ENCODE measurements at places on chromosomes 13 and 19.

- H3K4me3 ChIP-seq = peak overlapping the region; percentile 5
- peaks cover 62% of the 10 kb centered on the region for H3K4me1 ChIP-seq
- H3K27ac ChIP-seq = peak overlapping the region; percentile 38
- DNase-seq = peak; percentile 67
Observed at GRCh38 chr13:114024603-114025404, 50.9 kb upstream of the C13orf46 start.

DNA sequence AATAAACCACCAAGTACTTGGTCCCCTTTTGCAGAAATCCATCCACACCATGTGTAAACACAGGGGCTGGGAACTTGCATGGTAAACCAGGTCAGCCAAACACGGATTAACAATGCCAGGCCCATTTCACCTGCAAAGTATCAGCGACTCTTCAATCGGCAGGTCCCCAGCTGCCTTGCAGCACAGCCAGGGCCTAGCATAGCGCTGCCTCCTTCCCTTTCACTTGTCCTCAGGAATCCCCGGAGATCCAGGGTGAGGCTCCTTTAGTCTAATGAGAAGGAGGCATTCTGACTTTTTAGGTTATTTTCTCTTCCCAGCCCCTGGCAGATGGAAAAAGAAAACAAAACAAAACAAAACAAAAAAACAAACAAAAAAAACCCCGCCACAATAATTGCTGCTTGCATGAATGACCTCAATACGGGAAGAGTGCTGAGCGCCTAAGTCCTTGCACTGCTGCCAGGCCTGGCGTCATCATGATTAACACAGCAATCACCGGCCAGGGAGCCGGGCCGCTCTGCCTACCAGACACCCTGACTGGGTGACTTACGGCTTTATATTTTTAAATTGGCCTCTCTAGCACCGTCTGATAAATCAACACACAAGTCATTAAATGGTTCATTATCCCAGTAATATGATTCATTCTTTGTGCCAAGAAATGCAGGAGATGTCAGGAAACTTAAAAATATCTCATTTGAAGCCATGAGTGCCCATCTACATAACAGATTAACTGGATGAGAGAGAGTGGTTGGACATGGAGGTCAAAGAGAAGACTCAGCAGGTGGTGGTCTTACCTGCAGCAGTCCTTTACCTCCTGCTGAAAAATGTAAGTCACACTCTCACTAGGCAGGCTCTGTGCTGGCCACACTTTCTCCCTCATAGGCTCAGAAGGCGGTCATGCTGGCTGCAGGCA, 692.7 kb downstream of the UQCRFS1 start:
- no peaks in the 10 kb centered on the region for H3K4me1 ChIP-seq
- no peak for DNase-seq
- no peak overlapping the region for H3K27ac ChIP-seq
- H3K27me3 ChIP-seq = no peaks in the 10 kb centered on the region
- no peaks in the 10 kb centered on the region for H3K36me3 ChIP-seq

DNA sequence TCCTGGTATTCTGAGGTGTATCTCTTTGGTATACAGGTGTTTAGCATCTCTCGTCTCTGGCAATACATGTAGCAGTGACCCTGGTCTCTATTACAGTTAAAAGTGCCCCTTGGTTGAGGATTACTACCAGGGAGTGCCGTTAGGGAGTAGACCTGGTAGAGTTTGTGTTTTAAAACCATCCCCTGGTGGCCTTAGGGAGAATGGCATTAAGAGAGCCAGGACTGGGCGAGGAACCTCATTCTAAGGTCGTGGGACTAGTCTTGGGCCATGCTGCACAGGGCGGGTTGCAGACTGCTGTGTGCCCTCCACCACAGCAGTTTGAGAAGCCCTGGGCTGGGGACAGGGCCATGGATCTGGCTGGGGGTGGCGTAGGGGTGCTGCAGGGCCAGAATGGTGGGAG, 35.0 kb downstream of the B3GLCT start:
- H3K36me3 ChIP-seq = no peaks in the 10 kb centered on the region
- no peak overlapping the region for H3K27ac ChIP-seq
- no peak overlapping the region for H3K4me3 ChIP-seq
- H3K27me3 ChIP-seq = no peaks in the 10 kb centered on the region
- H3K4me1 ChIP-seq = no peaks in the 10 kb centered on the region
- no peak for DNase-seq

DNA sequence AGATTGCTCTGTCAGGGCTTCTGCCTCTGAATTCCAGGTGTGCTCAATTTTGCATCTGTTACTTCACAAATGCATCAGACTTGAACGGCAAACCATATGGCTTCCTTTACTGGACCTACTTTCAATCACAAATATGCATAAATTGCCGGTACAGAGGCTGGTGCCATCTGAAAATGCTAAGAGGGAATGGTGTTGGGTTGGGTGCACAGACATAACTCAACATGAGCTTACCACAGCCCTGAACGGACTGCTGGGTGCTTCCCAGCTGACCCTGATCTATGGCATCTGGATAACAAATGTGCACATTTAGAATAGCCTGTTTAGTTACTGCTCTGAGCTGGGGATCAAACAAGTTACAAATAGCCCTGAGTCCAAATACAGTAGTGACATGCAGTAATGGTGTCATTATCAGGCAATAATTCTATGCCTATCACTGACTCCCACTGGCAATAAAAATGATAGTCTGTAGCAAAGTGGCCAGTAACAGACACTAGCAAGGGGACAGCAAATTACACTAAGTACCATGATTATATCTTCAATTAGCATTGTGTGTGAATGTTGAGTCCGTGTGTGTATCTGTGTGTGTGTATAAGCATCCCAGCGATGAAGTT, 927.3 kb downstream of the DIAPH3 start:
- no peaks in the 10 kb centered on the region for H3K36me3 ChIP-seq
- H3K4me1 ChIP-seq = no peaks in the 10 kb centered on the region
- DNase-seq = no peak
- H3K27me3 ChIP-seq = no peaks in the 10 kb centered on the region
- H3K4me3 ChIP-seq = no peak overlapping the region
- H3K27ac ChIP-seq = no peak overlapping the region

GRCh38 chr13:49464085-49464484, 20.0 kb downstream of the SETDB2 start:
- no peaks in the 10 kb centered on the region for H3K4me1 ChIP-seq
- H3K36me3 ChIP-seq = peaks cover 62% of the 10 kb centered on the region
- H3K27me3 ChIP-seq = no peaks in the 10 kb centered on the region
- DNase-seq = no peak

- no peaks in the 10 kb centered on the region for H3K27me3 ChIP-seq
- no peaks in the 10 kb centered on the region for H3K4me1 ChIP-seq
- no peaks in the 10 kb centered on the region for H3K36me3 ChIP-seq
- no peak overlapping the region for H3K27ac ChIP-seq
Observed at GRCh38 chr13:80577926-80578670, 237.2 kb upstream of the SPRY2 start.

GRCh38 chr13:97256343-97256783, 34.2 kb downstream of the MBNL2 start:
- no peak for DNase-seq
- H3K27ac ChIP-seq = no peak overlapping the region
- peaks cover 18% of the 10 kb centered on the region for H3K4me1 ChIP-seq

DNA sequence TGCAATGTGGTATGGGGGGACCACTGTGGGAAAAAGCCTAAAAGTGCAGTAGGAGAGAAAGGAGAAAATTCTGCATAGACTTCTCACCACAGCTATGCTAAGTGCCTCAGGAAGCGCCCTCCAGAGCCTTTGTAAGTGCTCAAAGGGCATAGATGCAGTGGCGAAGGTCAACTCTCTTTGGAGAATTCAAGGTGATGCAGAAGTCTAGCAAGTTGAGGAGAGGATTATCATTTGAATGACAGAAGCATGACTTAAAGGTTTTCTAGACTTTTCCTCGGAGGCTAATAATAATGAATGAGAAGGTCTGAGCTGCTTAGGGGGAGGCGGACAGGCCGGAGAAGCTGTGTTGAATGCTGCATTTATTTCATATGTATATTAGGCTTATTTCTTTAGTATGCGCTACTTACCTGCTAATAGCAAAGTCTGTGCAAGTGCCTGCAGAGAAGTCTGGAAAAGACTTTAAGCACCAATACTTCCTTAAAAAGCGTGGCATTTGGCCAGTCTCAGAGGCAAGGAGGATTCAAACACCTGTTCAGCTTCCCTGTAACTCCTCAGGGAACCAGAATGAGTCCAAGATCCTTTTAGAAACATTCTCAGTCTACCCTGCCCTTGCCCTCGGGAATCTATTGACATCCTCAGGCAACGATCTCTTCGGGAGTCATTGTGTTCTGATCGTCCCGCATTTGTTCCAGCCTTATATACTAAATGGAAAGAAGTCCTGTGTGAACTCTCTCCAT, 56.2 kb downstream of the FLT1 start:
- no peak overlapping the region for H3K27ac ChIP-seq
- no peaks in the 10 kb centered on the region for H3K27me3 ChIP-seq
- no peak overlapping the region for H3K4me3 ChIP-seq
- no peaks in the 10 kb centered on the region for H3K4me1 ChIP-seq

GRCh38 chr19:2096034-2096479, at the start of gene MOB3A:
TSS of gene MOB3A (minus strand) at chr19:2096326. CDS start at chr19:2078560, 17,766 bp downstream.
- peak within 1 kb of the TSS; percentile 95 for H3K27ac ChIP-seq
- peak within 1 kb of the TSS; percentile 78 for H3K4me3 ChIP-seq
- H3K4me1 ChIP-seq = peaks cover 38% of the 10 kb centered on the region
- peak; percentile 98 for DNase-seq
- peaks cover 26% of the 10 kb centered on the region for H3K36me3 ChIP-seq

DNA sequence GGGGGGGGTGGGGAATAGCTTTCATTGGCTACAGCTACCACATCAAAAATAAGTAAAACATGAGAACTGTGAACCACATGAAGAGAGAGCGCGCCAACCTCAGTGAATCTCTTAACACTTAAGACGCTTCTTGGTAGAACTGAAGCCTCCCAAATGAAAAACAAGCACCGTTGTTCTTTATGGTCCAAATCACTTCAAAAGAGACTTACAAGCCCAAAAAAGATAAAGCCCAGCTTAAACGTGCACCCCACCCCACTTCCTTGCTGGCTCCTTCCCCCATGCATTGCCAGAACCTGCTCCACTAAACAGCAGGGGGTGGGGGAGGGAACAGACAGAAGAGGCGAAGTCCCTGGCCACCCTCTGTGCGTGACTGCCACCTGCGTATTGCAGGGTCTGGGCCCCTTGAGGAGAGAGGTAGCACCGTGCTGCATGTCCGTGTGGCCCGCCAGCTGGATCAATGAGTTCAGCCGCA, 479.1 kb downstream of the FOXO1 start:
- no peak overlapping the region for H3K27ac ChIP-seq
- DNase-seq = no peak
- H3K4me1 ChIP-seq = peaks cover 40% of the 10 kb centered on the region
- H3K27me3 ChIP-seq = no peaks in the 10 kb centered on the region
- no peaks in the 10 kb centered on the region for H3K36me3 ChIP-seq

GRCh38 chr13:40615619-40616018, 50.8 kb downstream of the FOXO1 start:
- DNase-seq = no peak
- H3K4me1 ChIP-seq = peaks cover 93% of the 10 kb centered on the region
- H3K27me3 ChIP-seq = no peaks in the 10 kb centered on the region

DNA sequence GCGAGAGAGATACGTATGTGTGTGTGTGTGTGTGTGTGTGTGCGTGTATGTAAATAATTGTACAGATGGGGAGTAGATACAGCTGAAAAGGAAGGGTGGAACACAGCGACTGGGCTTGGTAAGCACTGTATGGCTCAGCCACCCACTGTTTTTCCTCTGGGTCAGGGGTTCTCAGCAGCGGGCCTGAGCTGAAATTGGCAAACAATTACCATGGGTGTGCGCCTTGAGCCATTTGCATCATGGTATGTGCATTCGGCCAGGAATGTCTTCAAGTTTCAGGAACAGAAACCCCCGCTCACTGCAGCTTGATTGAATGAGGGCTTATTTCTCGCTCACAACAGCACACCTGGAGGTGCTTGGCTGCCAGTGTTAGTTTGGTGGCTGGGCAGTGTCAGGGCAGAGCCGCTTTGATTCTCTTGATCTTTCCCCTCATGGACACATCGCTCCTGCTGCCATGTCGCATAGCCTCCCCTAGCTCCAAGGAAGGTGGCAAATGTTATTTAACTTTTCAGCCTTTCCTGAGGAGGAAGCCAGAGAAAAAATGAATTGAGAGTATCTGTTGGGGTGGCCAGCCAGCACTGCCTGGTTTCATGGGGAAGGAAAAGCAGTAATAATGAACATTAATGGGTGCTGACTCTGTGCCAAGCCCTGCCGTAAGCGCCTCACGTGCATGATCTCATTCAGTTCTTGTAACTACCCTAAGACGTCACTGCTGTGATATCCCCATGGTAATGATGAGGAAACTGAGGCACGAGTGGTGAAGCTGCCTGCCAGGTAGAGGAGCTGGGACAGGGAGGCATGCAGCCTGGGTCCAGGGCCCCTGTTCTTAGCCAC, 126.9 kb downstream of the SIPA1L3 start:
- peak; percentile 93 for DNase-seq
- peaks cover 32% of the 10 kb centered on the region for H3K36me3 ChIP-seq
- peak overlapping the region; percentile 36 for H3K4me3 ChIP-seq
- H3K4me1 ChIP-seq = peaks cover 87% of the 10 kb centered on the region
- H3K27me3 ChIP-seq = no peaks in the 10 kb centered on the region

DNA sequence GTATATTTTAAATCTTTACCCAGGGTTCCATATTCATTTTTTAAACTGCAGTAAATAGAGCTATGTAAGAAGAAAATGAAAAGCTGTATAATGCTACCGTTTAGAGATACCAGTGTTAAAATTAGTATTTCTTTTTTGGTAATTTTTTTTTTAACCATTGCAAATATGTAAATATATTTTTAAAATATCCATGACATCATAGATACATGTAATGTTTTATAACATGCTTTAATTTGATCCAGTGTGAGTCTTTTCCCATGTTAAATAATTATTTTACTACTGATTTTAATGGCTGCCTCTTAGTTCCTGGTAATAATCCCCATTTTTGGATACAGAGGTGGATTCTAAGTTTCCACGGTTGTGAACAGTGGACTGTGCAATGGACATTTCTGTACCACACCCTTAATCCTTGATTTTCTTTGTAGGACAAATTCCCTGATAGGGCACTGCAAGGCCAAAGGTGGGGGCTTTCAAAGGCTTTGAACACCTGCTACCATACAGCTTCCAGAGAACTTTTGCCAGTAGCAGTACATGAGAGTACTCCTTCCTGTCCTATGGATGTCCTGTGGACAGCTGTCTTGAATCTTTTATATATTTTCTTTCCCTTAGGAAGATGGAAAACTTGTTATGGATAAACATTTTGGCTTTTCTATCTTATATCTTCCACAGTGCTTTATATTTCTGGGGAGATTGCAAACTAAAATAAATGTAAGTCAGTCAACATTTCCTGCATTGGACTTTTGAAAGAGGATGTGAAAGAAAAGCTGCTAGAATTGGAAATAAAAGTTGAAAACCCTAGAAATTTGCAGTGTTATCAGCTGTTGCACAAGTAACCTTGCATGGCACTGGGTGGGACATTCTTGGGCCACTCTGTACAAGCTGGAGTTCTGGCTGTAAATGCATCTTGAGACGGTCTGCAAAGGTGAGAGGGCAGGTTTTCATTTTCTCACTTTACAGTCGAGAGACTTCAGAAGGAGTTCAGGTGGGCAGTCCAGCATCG, 46.8 kb downstream of the ARHGEF7 start:
- H3K27me3 ChIP-seq = no peaks in the 10 kb centered on the region
- no peaks in the 10 kb centered on the region for H3K36me3 ChIP-seq

- H3K36me3 ChIP-seq = no peaks in the 10 kb centered on the region
- no peak overlapping the region for H3K27ac ChIP-seq
- DNase-seq = no peak
- H3K27me3 ChIP-seq = peaks cover 17% of the 10 kb centered on the region
Observed at GRCh38 chr19:15962319-15962718, 13.5 kb downstream of the OR10H4 start.

- no peak overlapping the region for H3K27ac ChIP-seq
- no peaks in the 10 kb centered on the region for H3K4me1 ChIP-seq
- DNase-seq = no peak
- no peak overlapping the region for H3K4me3 ChIP-seq
- H3K27me3 ChIP-seq = no peaks in the 10 kb centered on the region
Observed at GRCh38 chr13:114298866-114299265, 15.4 kb upstream of the CHAMP1 start.

Measured in B cell (primary cell).